ENCODE measurements at places on chromosomes 7 and 10. TPM values are rescaled to one million over a fixed set of nuclear protein-coding genes. Genes with fewer than 3 reads are reported as not detected.

MYOF gene
- total RNA-seq: 42.6 TPM

ACBD7 gene
- 0.79 TPM for total RNA-seq

RSU1 gene
- 45.7 TPM for total RNA-seq

ACSL5 gene
- 35.8 TPM for total RNA-seq

IGFBP1 gene
- 0.11 TPM for total RNA-seq

GPR37 gene
- not detected for total RNA-seq

HABP2 gene
- 0.08 TPM for total RNA-seq

FRMD4A gene
- 0.46 TPM for total RNA-seq

FGFR2 gene
- 0.48 TPM for total RNA-seq

GPC2 gene
- 4.1 TPM for total RNA-seq

ASB15 gene
- total RNA-seq: not detected

MYPN gene
- not detected for total RNA-seq

OIT3 gene
- total RNA-seq: not detected

TMEM213 gene
- not detected for total RNA-seq

CREB5 gene
- 0.68 TPM for total RNA-seq

GPR15LG gene
- not detected for total RNA-seq

UTF1 gene
- not detected for total RNA-seq

Data from activated T-cell treated with anti-CD3 and anti-CD28 coated beads, Interleukin-2, amount 50 U/mL, for 4 hours (primary cell).